Upper lobe of right lung (tissue), 1 donor: ENCODE measurements at places on chromosomes 12 and 14. TPM values are rescaled to one million over a fixed set of nuclear protein-coding genes. Genes with fewer than 3 reads are reported as not detected.

BEGAIN gene
- 1.5 TPM for total RNA-seq

DNA sequence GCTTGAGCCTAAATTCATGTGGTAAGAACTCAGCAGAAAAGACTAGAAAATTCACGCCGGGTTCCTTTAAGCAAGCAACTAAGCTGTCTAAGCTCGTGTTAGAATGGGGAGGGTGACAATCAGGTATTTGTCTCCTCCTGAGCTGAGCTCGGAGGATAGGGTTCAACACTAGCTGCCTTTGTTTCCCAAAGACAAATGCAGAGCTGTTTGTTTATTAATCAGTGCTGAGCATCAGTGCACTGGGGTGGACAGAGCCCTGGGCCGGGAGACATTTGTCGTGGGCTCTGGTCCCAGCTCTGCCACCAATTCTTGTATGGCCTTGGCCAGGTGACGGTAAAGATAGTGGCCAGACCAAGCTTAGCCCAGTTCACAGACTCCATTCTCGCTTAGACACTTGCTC, 43.7 kb downstream of the DEGS2 start:
- no peaks in the 10 kb centered on the region for H3K27me3 ChIP-seq
- no peak overlapping the region for H3K4me3 ChIP-seq
- peaks cover 5% of the 10 kb centered on the region for H3K36me3 ChIP-seq
- no peak overlapping the region for H3K27ac ChIP-seq
- no peak for DNase-seq

CABP1 gene
- total RNA-seq: 0.23 TPM

DNA sequence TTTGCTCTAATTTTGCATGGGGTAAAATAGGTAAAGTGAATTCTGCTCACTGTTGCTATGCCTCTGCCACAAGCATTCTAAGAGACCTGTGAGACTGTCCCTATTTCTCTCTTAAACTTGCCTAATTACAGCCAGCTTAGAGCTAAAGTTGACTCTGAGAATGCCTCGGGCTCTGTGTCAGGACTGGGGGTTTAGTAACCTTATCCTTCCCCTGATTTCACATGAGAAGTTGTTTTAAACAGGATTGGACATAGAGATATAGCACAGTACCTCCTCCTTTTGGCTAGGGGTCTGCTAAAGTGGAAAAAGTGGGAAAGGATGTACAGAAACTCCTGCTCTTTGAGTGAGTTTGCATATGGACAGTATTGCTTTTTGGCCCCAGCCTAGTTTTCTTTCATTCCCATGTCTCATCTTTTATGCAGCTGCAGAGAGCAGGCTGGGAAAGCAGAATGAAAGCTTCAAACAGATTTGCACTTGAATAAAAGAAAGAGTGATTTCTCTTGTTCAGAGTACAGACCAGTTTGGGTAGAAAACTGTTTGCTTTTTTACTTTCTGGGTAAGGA, 122.0 kb downstream of the RAD51B start:
- no peaks in the 10 kb centered on the region for H3K36me3 ChIP-seq
- peak overlapping the region; percentile 61 for H3K27ac ChIP-seq
- DNase-seq: no peak
- H3K4me3 ChIP-seq: peak overlapping the region; percentile 15
- H3K4me1 ChIP-seq: peaks cover 47% of the 10 kb centered on the region

CEBPE gene
- total RNA-seq: not detected

GRCh38 chr14:100713705-100714104, 13.0 kb upstream of the DLK1 start:
- peaks cover 10% of the 10 kb centered on the region for H3K27me3 ChIP-seq
- peaks cover 3% of the 10 kb centered on the region for H3K4me1 ChIP-seq
- H3K36me3 ChIP-seq: no peaks in the 10 kb centered on the region
- H3K27ac ChIP-seq: no peak overlapping the region
- H3K4me3 ChIP-seq: no peak overlapping the region

- no peak overlapping the region for H3K4me3 ChIP-seq
- peaks cover 36% of the 10 kb centered on the region for H3K4me1 ChIP-seq
- no peak for DNase-seq
- H3K36me3 ChIP-seq: no peaks in the 10 kb centered on the region
Observed at GRCh38 chr12:11725686-11726085, 76.2 kb downstream of the ETV6 start.

PTPRO gene
- 10.6 TPM for total RNA-seq

- H3K27me3 ChIP-seq: no peaks in the 10 kb centered on the region
- no peak overlapping the region for H3K4me3 ChIP-seq
- no peak overlapping the region for H3K27ac ChIP-seq
Observed at GRCh38 chr12:67758119-67758518, 109.6 kb downstream of the DYRK2 start.

CD163 gene
- total RNA-seq: 234 TPM

GRCh38 chr14:72782817-72783216, 111.1 kb downstream of the DPF3 start:
- no peak overlapping the region for H3K27ac ChIP-seq
- H3K27me3 ChIP-seq: no peaks in the 10 kb centered on the region
- H3K36me3 ChIP-seq: no peaks in the 10 kb centered on the region
- no peaks in the 10 kb centered on the region for H3K4me1 ChIP-seq

DNA sequence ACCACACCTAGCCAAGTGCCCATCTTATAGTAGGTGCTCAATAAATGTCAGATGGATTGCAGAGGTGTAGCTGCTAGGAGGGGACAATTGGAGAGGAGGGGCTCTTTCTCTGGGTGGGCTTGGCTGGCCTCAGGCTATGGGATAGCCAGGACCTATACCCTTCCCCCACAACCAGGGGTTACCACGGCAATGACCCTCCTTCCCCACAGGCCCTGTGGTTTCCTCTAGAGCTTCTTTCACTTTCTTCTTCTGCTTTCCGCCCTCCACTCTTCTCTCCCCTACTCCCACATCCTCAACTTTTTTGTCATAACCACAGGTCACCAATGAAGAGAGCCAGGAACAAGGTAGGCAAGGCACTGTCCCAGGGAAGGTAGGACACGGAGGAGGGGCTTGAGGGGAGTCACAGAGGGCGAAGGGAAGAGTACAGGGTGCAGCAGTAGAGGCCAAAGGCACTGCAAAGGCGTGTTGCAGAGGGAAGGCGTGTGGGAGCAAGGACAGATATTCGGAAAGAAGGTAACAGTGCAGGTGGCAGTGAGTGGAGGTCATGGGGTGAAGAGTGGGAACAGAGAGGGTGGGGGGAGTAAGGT, 1.9 kb upstream of the ITGB7 start:
- no peak overlapping the region for H3K27ac ChIP-seq
- DNase-seq: no peak
- H3K4me1 ChIP-seq: peaks cover 30% of the 10 kb centered on the region
- H3K27me3 ChIP-seq: no peaks in the 10 kb centered on the region
- H3K4me3 ChIP-seq: peak overlapping the region; percentile 10

DNA sequence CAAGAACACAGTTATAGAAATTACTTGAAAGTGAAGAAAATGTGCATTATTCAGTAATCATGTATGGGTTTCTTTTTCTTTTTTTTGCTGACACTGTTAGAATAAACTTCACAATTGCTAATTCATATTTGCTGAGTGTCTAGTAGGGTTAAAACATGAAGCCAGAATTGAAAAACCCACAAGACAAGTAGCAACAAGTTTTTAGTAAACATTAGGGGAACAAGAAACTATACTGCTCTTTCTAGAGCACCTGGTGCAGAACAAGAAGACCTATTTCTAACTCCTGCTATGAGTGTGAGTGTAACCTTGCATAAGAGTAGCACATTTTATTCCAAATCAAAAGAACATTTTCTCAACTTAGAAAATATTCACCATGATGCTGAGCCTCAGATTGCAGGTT, 83.2 kb downstream of the ITPR2 start:
- H3K4me3 ChIP-seq: no peak overlapping the region
- no peaks in the 10 kb centered on the region for H3K27me3 ChIP-seq
- no peak overlapping the region for H3K27ac ChIP-seq
- peaks cover 7% of the 10 kb centered on the region for H3K4me1 ChIP-seq
- no peak for DNase-seq

NID2 gene
- 17.9 TPM for total RNA-seq

- no peak overlapping the region for H3K4me3 ChIP-seq
- DNase-seq: peak; percentile 66
- H3K27me3 ChIP-seq: no peaks in the 10 kb centered on the region
Observed at GRCh38 chr12:47207340-47207717, 127.6 kb upstream of the AMIGO2 start.

DNA sequence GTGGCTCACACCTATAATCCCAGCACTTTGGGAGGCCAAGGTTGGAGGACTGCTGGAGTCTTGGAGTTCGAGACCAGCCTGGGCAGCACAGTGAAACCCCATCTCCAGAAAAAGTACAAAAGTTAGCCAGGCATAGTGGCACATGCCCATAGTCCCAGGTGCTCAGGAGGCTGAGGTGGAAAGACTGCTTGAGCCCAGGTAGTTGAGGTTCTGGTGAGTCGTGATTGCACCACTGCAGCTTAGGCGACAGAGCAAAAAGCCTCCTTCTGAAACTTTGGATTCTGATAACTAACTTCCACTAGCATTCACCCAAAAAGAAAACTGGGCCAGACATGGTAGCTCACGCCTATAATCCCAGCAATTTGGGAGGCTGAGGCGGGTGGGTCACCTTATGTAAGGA, 6.6 kb downstream of the BTBD7 start:
- no peaks in the 10 kb centered on the region for H3K27me3 ChIP-seq
- DNase-seq: no peak
- no peak overlapping the region for H3K27ac ChIP-seq
- H3K4me1 ChIP-seq: peaks cover 24% of the 10 kb centered on the region

DNA sequence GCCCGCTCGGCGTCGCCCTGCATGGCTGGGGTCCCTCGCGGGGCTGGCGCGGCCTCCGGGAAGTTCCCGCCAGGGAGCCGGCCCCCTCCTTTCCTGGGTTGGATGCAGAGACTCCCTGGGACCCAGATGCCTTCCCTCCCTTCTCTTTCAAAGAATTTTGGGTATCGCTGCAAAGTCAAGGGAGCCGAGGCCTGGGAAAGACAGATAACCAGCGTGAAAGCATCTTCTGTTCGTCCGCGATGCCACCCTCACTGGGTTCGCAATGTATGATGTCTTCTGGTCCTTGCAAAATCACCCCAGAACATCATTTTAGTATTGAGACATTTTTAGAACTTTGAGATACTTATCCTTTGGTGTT, 451 bp downstream of the IRAK3 start:
- H3K27me3 ChIP-seq: no peaks in the 10 kb centered on the region
- H3K4me3 ChIP-seq: peak overlapping the region; percentile 66
- DNase-seq: no peak
- no peaks in the 10 kb centered on the region for H3K36me3 ChIP-seq

DNA sequence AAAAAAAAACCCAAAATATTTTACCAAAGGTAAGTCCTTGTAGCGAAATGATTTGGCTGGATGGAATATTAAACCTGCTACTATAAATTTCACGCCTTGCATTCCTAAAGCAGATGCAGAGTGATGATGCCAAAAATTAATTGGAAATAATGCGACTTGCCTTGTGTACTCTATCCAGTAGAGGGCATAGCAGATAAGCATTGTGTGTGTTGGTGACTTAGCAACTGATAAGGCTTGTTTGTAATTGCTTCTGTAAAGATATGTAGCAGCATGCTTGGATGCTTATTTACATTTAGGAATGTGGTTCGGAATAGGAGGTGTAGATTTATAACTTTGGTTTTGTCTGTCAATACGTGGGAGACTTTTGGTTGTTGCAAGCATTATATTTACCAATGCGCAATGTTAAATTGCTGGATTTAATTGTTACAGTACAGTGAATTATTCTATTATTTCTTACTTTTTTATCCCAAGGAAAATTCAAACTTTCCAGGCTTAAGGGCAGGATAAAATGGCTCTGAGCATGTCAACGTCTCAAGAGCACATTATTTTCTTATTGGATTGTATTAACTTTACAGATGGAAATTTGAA, 80.5 kb downstream of the TMEM260 start:
- no peaks in the 10 kb centered on the region for H3K36me3 ChIP-seq
- H3K27ac ChIP-seq: no peak overlapping the region
- no peaks in the 10 kb centered on the region for H3K4me1 ChIP-seq

MYF6 gene
- not detected for total RNA-seq

TMEM119 gene
- 43.8 TPM for total RNA-seq

CLEC1A gene
- 15.0 TPM for total RNA-seq

DNA sequence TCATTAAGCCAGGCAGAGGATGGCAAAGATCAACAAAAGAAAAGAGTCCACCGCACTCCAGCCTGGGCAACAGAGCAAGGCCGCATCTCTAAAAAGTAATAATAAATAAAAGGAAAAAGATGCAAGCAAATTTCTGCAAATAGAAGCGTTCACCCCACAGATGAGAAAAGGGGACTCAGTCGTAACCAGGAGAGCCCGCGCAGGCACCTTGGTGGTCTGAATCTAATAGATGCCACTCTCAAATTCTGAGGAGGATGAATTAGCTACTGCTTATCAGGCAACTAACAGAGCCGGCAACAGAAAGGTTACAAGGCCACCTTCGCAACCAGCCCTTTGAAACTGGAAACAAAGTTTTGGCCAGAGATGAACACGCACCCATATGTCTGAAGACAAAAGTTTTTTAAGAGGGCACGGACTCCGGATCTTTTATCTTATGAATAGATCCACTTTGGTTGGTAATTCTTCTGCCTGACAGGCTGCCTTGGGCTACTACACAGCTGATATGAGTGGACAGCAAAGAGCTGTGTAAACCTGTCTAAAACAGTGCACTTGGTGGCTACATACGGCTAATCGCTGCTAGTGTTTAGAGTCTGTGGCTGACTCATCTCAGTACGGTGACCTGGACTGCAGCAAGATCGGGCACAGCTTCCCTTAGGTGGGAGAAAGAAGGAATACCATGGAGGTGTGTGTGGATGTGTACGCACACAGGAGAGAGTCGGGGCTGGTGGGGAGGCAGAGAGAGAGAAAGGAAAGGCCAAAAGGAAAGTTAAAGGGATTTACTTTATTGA, 32.9 kb upstream of the TTC7B start:
- H3K4me3 ChIP-seq: no peak overlapping the region
- H3K4me1 ChIP-seq: no peaks in the 10 kb centered on the region
- no peaks in the 10 kb centered on the region for H3K36me3 ChIP-seq
- no peak for DNase-seq
- H3K27ac ChIP-seq: no peak overlapping the region

- H3K4me1 ChIP-seq: peaks cover 42% of the 10 kb centered on the region
- no peaks in the 10 kb centered on the region for H3K27me3 ChIP-seq
- no peak overlapping the region for H3K4me3 ChIP-seq
- DNase-seq: no peak
- no peaks in the 10 kb centered on the region for H3K36me3 ChIP-seq
Observed at GRCh38 chr14:69133206-69134125, 19.5 kb downstream of the DCAF5 start.

PLEKHG7 gene
- total RNA-seq: not detected

GRCh38 chr12:92729773-92730305, 27.1 kb downstream of the PLEKHG7 start:
- no peaks in the 10 kb centered on the region for H3K36me3 ChIP-seq
- H3K27me3 ChIP-seq: no peaks in the 10 kb centered on the region
- DNase-seq: no peak

CEP83 gene
- total RNA-seq: 11.0 TPM

DNA sequence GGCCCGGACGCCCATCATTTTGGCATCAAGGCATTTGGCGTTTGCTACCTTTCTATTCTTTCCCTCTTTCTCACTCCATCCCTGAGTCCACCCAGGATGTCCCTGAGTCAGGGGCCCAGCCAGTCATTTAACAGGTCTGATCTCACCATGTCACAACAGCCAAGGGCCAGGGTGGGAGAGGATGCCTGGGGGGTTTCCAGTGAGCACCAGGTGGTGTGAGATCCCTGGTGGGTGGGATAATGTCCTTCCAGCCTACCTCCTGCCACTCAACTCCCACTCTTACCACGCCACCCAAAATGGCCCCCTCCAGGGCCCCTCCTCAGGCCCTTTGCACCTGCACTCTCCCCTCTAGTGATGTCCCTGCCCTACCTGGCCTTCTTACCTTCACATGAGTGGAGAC, 310.8 kb downstream of the BCL11B start:
- no peaks in the 10 kb centered on the region for H3K4me1 ChIP-seq
- no peak for DNase-seq
- H3K27me3 ChIP-seq: no peaks in the 10 kb centered on the region

HCAR2 gene
- 7.6 TPM for total RNA-seq
